ENCODE measurements at places on chromosomes 1 and 21.

DNA sequence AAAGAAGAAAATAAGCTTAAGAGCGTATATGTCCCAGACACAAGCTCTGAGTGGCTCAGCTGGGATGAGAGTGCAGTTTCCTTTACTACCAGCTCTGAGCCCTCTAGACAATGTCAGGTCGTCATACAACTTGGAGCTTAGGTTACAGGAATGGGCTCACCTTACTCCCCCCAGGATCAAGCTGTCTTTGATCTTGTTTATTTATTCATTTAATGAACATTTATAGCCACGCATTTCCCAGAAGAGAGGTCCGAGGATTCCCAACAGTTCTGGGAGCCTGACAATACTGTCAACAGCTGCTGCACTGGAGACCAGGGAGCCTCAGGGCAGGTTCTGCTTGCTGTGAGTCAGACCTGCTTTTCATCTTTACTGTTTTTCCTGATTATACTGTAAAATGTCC is 378.9 kb downstream of the PLPP3 start:
- no peak for DNase-seq

GRCh38 chr1:212311836-212312497 is 26.8 kb downstream of the PPP2R5A start:
- DNase-seq, result no peak

- no peak for DNase-seq
Measured at GRCh38 chr1:185483664-185484450, 166.8 kb upstream of the IVNS1ABP start.

DNA sequence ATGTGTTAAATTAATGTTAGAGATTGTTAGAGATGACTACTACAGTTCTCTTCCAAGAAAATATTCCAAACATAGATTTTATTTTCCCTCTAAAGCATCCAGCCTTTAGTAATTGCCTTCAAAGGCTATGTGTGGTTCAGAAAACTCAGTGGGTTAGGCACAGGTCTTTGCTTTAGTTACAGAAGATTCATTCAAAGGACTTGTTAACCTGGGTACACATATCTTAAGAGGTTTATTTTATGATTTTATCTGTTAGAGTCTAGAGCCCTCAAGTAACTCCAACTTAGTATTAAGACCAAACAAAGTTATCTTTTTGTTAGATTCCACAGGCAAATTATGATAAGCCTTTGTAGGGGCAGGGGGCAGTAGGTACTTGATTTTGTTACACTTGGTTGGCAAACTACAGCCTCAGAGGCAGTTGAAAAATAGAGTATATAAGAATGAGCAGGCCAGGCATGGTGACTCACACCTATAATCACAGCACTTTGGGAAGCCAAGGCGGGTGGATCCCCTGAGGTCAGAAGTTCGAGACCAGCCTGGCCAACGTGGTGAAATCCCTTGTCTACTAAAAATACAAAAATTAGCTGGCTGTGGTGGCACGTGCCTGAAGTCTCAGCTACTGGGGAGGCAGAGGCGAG is 37.9 kb downstream of the CXADR start:
- no peak for DNase-seq

DNA sequence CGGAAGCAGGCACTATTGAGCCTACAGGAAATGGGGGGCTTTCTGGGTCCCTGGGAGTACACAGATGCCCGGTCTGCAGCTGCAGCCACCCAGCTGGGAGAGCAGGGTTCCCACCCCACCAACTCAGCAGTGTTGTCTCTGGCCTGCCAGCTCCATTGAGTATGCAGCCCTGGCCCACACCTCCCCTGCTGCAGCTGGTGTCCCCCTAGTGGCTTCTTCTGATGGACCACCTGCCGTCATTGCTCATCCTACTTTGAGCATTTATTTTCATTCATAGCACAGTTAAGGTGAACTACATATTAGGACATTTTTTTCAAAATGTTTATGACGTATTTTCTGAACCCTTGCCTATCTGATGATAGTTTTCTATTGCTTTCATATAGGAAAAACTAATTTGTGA is 189.8 kb upstream of the LYPLAL1 start:
- DNase-seq, result no peak

- no peak for DNase-seq
Measured at GRCh38 chr21:45939521-45940045, 42.0 kb upstream of the COL6A1 start.

GRCh38 chr21:35368326-35368725 is 319.2 kb upstream of the RUNX1 start:
- no peak for DNase-seq

DNA sequence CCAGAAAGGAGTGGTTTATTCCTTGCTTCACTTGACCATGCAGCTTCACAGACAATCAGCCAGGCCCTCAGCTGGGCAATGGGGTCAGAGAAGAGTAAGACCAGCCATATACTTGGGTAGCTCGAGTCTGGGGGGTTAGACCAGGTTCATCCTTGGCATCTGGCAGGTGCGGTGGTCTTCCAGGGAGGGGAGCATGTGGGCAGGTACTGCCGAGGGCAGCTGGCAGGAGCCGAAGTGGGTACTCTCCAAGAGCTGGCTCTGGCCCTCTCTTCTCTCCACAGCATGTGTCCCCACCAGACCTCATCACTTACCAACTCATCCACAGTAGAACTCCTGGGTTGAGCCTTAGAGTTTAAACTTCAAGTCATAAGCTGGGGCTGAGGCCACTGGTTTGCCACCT is 156.8 kb downstream of the FOXD2 start:
- DNase-seq, result no peak

- DNase-seq, result no peak
Measured at GRCh38 chr21:43644609-43645008, 14.7 kb downstream of the HSF2BP start.

- DNase-seq, result no peak
Measured at GRCh38 chr1:63269571-63269970, 52.8 kb upstream of the FOXD3 start.

GRCh38 chr1:172269644-172270043 is 150.8 kb upstream of the C1orf105 start:
- DNase-seq, result no peak

- no peak for DNase-seq
Measured at GRCh38 chr1:234595899-234596298, 14.1 kb downstream of the IRF2BP2 start.

- no peak for DNase-seq
Measured at GRCh38 chr1:55428231-55428630, 213.1 kb upstream of the USP24 start.

- DNase-seq, result no peak
Measured at GRCh38 chr1:205719762-205720161, 30.2 kb downstream of the NUCKS1 start.

GRCh38 chr1:31828341-31828740 is 12.5 kb upstream of the SPOCD1 start:
- DNase-seq, result no peak

GRCh38 chr1:162541619-162542141 is 19.8 kb upstream of the UAP1 start:
- no peak for DNase-seq

DNA sequence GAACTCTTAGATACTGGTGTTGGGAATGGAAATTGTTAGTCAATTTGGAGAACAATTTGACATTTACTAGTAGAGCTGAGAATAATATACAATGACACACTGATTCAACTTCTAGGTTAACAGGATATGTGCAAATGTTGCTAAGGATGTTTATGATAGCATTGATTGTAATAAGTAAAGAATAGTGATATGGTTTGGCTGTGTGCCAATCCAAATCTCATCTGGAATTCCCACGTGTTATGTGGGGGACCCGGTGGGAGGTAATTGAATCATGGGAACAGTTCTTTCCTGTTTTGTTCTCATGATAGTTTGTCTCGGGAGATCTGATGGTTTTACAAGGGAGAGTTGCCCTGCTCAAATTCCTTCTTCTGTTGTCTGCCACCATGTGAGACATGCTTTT is 302.4 kb upstream of the TMPRSS15 start:
- DNase-seq, result no peak

- DNase-seq, result no peak
Measured at GRCh38 chr1:165114022-165114888, 242.3 kb downstream of the LMX1A start.

DNA sequence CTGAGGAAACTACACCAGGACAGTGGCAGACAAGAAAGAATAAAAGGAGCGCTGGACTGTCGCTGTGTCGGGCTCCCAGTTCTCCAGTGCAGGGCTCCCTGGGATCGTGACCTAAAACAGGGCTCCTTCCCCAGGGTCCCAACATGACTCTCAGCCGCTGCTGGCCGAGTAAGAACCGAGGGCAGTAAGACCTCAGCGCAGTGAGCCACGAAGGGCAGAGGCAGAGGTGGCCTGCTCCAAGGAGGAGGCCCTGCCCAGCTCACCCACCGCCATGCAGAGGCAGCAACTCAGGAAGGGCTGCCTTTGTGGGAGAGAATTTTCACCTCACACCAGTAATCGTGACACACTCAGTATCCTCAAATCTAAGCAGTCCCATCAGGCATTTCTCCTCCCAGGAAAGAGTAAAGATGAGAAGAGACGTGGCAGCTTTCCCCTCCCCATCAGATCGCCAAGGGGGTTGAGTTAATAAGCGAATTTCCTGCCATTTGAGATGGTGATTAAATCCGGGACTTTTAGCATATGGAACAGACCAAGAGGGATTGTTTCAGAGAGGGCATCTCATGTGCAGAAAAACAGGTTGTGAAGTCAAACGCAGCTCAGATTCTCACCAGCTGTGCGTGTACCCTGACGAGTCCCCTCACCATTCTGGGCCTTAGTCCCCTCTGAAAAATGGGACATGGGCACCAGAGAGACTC is 19.8 kb upstream of the ARTN start:
- DNase-seq, result no peak

DNA sequence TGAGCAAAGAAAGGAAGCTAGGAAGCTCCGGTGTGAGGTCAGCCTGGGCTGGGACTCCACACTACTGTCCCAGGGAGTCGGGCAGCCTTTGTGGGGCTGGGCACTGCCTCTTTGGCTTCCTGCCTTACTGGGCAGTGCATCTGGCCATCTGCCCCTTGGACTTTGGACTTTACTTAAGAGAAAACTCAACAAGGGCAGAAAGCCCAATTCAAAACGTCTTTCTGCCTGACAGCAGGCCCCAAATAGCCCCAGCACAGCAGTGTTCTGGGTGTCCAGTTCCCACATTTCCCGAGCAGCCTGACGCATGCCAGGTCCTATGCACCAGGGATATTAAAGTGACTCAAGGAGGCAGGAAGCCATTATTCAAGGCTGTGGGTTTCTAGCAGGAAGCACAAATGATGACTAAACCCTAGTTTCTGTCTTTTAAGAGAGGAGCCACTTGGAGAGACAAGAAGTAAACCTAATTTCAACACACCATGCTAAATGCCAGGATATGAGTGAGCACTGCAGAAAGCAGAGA is 37.9 kb upstream of the EDEM3 start:
- no peak for DNase-seq

- DNase-seq, result no peak
Measured at GRCh38 chr1:201714542-201715329, 114.2 kb upstream of the IPO9 start.

GRCh38 chr1:59769736-59770095 is 45.0 kb upstream of the HOOK1 start:
- no peak for DNase-seq

GRCh38 chr1:204032642-204033235 is 40.2 kb upstream of the SOX13 start:
- DNase-seq, result no peak

GRCh38 chr21:34644825-34645224 is 24.0 kb upstream of the CLIC6 start:
- no peak for DNase-seq

GRCh38 chr1:6625584-6626149 is 999 bp downstream of the THAP3 start:
- no peak for DNase-seq

GRCh38 chr1:149885339-149886120 is 13.8 kb upstream of the BOLA1 start:
- DNase-seq, result peak; percentile 56

GRCh38 chr1:153515504-153516394 is 20.0 kb downstream of the S100A6 start:
- no peak for DNase-seq

DNA sequence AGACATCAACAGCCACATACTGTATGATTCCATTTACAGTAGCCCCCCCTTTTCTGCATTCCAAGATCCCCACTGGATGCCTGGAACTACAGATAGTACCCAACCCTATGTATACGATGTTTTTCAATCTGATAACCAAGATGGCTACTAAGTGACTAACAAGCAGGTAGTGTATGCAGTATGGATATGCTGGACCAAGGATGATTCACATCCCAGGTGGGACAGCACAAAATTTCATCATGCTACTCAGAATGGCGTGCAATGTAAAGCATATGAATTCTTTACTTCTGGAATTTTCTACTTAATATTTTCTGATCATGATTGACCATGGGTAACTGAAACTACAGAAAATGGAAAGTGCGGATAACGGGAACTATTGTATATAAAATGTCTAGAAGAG is 30.0 kb upstream of the MRPS6 start:
- DNase-seq, result no peak

GRCh38 chr1:153683854-153684253 is 5.4 kb downstream of the NPR1 start:
- no peak for DNase-seq

DNA sequence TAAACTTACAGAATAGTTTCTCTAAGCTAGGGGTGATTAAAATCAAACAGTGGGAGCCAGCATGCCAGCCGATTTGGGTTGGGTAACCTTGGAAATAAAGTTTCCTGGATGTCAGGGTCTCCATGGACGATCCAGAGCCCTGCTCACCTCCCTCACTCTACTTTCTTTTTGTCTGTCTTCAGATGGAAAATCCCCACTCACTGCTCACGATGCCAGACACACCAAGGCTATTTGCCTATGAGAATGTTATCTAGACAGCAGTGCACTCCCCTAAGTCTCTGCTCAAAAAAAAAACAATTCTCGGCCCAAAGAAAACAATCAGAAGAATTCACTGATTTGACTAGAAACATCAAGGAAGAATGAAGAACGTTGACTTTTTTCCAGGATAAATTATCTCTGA is 13.9 kb downstream of the SLAMF7 start:
- DNase-seq, result no peak

GRCh38 chr1:92876351-92876750 is 44.5 kb downstream of the RPL5 start:
- DNase-seq, result no peak

- no peak for DNase-seq
Measured at GRCh38 chr1:9295884-9296283, 3.2 kb downstream of the SPSB1 start.

GRCh38 chr1:65002156-65002507 is 35.8 kb upstream of the JAK1 start:
- no peak for DNase-seq

GRCh38 chr21:16709866-16710550 is 802.8 kb upstream of the CXADR start:
- no peak for DNase-seq

GRCh38 chr1:183760661-183761060 is 44.3 kb upstream of the RGL1 start:
- DNase-seq, result no peak

GRCh38 chr1:184860985-184861754 is 106.5 kb upstream of the EDEM3 start:
- DNase-seq, result no peak
